ENCODE measurements at places on chromosomes 4 and X. TPM values are rescaled to one million over a fixed set of nuclear protein-coding genes. Genes with fewer than 3 reads are reported as not detected.

MUC7 gene
- total RNA-seq, result not detected

DNA sequence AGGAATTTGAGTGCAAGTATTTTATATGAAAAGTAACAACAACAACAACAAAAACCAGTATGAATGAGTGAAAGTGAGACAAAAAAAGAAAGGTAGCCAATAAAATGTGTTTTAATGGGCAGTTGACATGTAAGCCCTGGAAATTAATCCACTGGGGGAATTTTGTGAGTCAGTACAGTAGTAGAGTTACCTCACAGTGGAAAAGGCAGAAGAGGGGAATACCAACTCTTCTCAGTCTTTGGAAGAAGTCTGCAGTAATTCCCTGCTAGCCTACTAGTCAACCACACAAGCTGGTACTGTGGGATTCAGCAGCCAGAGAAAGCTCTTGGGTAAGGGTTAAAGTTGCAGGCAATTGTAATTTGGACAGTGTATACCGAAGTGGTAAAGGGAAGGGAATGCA is 76.3 kb upstream of the IL15 start:
- H3K27ac ChIP-seq, result no peak overlapping the region
- H3K36me3 ChIP-seq, result no peaks in the 10 kb centered on the region
- no peak overlapping the region for H3K4me3 ChIP-seq
- DNase-seq, result no peak
- H3K4me1 ChIP-seq, result no peaks in the 10 kb centered on the region
- H3K27me3 ChIP-seq, result no peaks in the 10 kb centered on the region

DNA sequence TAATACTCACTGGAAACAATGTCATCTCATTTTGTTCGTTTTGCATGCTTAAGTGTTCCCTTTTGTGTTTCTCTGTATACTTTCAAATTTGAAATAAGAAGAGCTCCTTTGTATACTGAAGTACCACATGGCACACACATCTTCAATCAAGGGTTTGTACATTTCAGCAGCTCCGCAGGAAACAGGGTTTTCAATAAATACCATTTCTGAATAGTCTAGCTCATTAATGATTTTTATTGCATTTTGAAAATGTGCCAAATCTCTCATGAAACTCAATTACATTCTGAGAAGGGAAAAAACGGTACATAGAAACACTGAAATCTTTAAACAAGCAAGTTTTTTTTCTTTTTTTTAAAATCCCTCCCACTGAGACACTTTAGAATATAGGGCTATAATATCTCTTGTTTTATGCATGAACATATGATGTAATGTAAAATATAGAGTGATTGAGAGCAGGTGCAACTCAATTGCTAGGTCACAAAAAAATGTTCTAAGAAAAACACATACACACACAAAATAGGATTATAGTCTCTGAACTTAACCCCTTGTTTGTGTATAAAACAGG is 914.2 kb upstream of the PCDH7 start:
- no peak overlapping the region for H3K4me3 ChIP-seq
- H3K27ac ChIP-seq, result no peak overlapping the region
- peaks cover 3% of the 10 kb centered on the region for H3K27me3 ChIP-seq
- DNase-seq, result no peak
- H3K4me1 ChIP-seq, result no peaks in the 10 kb centered on the region

ARMCX6 gene
- 8.4 TPM for total RNA-seq

DNA sequence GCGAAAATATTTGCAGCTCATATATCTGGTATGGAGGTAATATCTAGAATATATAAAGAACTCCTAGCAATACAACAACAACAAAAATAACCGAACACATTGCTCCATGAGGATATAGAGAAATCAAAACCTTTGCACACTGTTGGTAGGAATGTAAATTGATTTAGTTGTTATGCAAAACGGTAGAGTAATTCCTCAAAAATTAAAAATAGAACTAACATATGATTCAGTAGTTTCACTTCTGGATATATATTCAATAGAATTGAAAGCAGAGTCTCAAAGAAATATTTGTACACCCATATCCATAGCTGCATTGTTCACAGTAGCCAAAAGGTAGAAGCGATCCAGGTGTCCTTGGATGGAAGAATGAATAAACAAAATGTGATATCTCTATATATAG is 203.0 kb upstream of the CNKSR2 start:
- H3K27ac ChIP-seq, result no peak overlapping the region
- no peak for DNase-seq
- H3K36me3 ChIP-seq, result no peaks in the 10 kb centered on the region

DNA sequence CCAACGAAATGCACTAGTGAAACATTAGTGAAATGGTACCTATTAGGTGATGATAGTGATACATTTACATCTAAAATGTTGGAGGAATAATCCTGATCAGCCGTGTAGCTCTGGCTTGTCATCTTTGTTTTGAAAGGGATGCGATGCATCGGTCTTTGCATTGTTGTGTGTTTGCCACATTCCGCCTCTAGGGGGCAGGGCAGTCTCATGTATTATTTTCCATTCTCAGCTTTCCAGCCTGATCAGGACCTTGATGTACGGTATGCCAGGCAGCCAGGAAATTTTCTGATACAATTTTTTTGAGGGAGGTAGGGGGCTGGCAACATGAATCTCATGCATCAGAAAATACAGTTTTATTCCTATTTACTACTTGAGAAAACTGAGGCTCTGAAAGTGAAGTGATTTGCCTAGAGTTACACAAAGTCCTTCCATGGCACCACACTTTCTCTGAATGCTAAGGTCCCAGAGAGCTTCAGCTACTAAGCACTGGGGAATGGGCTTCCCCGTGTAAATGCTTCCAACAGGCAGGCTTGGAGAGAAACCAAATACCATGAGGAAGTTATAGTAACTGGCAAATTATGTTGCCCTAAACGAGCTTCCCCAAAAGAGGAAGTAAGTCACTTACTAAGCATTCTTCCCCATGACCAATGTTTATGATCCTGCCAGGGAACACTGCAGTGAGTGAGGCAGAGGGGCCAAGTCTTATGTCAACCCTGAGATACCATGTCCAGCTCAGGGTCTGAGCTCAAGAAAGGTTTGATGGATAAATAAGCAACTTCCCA is 31.8 kb upstream of the IQSEC2 start:
- peak; percentile 65 for DNase-seq
- no peak overlapping the region for H3K4me3 ChIP-seq
- H3K4me1 ChIP-seq, result no peaks in the 10 kb centered on the region
- H3K27me3 ChIP-seq, result no peaks in the 10 kb centered on the region
- no peak overlapping the region for H3K27ac ChIP-seq

SSR4 gene
- total RNA-seq, result 90.0 TPM

DNA sequence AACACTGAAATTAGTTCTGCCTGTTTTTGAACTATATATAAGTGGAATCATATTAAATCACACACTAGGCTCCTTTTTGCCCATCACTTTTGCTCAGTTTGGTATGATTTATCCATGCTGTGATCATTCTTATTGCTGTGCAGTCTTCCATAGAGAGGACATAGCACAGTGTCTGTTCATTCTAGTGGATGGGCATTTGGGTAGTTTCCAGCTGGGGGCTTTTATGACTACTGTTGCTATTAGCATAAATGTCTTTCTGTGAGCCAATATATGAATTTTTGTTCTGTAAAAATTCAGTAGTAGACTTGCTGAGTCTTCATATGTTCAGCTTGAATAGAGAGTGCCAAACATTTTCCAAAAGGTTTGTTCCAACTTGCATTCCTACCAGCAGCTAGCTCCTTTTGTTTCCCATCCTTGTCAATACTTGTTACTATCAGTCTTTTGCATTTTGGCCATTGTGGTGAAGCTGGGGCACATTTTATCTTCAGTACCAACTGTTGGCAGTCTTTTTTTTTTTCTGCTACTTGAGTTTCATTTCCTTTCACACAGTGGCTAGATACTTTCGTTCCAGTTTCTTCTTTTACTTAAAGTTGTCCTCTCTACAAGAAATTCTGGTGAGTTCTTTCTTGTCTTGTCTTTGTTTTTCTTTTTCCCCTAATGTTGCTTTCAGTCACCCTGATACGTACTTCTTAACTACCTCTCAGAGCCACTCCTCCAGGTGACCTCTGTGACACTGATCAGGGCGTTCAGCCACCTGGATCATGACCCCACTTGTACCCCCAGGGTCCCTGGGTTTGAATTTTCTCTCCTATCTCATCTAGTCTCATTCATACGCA is 87.0 kb downstream of the ANXA3 start:
- H3K27ac ChIP-seq, result peak overlapping the region; percentile 20
- H3K36me3 ChIP-seq, result no peaks in the 10 kb centered on the region
- H3K4me3 ChIP-seq, result no peak overlapping the region

- DNase-seq, result no peak
- no peak overlapping the region for H3K4me3 ChIP-seq
- H3K27ac ChIP-seq, result peak overlapping the region; percentile 64
- no peaks in the 10 kb centered on the region for H3K36me3 ChIP-seq
- H3K4me1 ChIP-seq, result peaks cover 10% of the 10 kb centered on the region
Measured at GRCh38 chr4:83115000-83115399, 471 bp upstream of the PLAC8 start.

GRCh38 chr4:168336837-168337549 is 18.4 kb upstream of the DDX60 start:
- no peak for DNase-seq
- H3K4me1 ChIP-seq, result no peaks in the 10 kb centered on the region
- no peak overlapping the region for H3K4me3 ChIP-seq
- H3K27ac ChIP-seq, result no peak overlapping the region

MAMLD1 gene
- 0.80 TPM for total RNA-seq

MAGEC1 gene
- not detected for total RNA-seq

DNA sequence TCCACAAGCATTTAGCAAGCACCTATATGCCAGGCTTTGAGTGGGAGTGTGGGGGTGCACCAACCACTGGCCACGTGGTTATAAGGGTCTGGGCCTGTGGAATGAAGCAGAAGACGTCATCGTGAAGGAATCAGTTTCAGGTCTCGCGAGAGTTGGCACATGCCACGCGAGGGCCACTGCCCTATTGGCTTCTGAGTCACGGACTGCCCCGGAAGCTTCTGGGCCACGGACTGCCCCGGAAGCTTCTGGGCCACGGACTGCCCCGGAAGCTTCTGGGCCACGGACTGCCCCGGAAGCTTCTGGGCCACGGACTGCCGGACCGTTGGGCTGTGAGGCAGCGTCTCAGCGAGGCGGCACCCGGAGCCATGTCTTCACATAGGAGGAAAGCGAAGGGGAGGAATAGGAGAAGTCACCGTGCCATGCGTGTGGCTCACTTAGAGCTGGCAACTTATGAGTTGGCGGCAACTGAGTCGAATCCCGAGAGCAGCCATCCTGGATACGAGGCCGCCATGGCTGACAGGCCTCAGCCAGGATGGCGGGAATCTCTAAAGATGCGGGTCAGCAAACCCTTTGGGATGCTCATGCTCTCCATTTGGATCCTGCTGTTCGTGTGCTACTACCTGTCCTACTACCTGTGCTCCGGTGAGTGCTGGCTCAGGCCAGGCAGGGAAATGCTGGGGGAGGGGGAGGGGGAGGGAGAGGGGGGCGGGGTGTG is at the start of gene FMR1NB:
Gene FMR1NB (plus strand): TSS at position 300 of the 715 bp plus-strand sequence. CDS start 66 bp downstream, at position 366.
- H3K4me3 ChIP-seq, result no peak within 1 kb of the TSS
- H3K36me3 ChIP-seq, result no peaks in the 10 kb centered on the region
- no peaks in the 10 kb centered on the region for H3K4me1 ChIP-seq
- no peak within 1 kb of the TSS for H3K27ac ChIP-seq
- H3K27me3 ChIP-seq, result no peaks in the 10 kb centered on the region

TLR1 gene
- 2.3 TPM for total RNA-seq

- H3K4me3 ChIP-seq, result no peak overlapping the region
- no peak overlapping the region for H3K27ac ChIP-seq
- no peaks in the 10 kb centered on the region for H3K36me3 ChIP-seq
- no peaks in the 10 kb centered on the region for H3K4me1 ChIP-seq
- H3K27me3 ChIP-seq, result no peaks in the 10 kb centered on the region
Measured at GRCh38 chr4:188665491-188666457, 526.5 kb downstream of the TRIML1 start.

HS3ST1 gene
- total RNA-seq, result 15.9 TPM

USP17L30 gene
- total RNA-seq, result not detected

GRCh38 chr4:68797618-68798017 is 18.2 kb upstream of the UGT2B10 start:
- H3K27me3 ChIP-seq, result no peaks in the 10 kb centered on the region
- H3K36me3 ChIP-seq, result no peaks in the 10 kb centered on the region
- no peak overlapping the region for H3K27ac ChIP-seq

GRCh38 chr4:106529348-106530023 is 160.9 kb upstream of the GIMD1 start:
- no peaks in the 10 kb centered on the region for H3K27me3 ChIP-seq
- DNase-seq, result no peak
- no peaks in the 10 kb centered on the region for H3K4me1 ChIP-seq

DNA sequence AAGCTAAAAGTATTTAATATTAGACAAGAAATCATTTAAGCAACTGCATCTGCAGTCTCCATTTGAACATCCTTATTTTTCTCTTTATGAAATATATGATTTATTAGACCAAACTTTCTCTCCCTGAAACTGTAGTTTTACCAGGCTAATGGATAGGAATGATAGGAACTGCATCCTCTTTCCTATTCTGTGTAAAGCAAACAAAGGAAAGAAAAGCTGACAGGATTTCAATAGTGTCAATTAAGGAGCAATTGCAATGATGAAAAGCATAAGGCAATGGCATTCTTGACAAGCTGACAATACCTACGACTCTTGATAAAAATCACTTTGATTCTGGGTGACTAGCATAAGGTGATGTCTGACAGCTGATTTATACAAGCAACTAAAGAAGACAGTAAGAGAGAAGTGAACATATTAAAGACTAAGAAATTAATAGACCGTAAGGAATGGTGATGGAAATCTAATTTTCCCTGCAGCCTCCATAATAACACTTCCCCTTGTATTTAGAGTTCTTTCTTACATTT is 502.5 kb downstream of the TECRL start:
- H3K4me1 ChIP-seq, result no peaks in the 10 kb centered on the region
- H3K4me3 ChIP-seq, result no peak overlapping the region
- no peak for DNase-seq
- no peaks in the 10 kb centered on the region for H3K36me3 ChIP-seq

DNA sequence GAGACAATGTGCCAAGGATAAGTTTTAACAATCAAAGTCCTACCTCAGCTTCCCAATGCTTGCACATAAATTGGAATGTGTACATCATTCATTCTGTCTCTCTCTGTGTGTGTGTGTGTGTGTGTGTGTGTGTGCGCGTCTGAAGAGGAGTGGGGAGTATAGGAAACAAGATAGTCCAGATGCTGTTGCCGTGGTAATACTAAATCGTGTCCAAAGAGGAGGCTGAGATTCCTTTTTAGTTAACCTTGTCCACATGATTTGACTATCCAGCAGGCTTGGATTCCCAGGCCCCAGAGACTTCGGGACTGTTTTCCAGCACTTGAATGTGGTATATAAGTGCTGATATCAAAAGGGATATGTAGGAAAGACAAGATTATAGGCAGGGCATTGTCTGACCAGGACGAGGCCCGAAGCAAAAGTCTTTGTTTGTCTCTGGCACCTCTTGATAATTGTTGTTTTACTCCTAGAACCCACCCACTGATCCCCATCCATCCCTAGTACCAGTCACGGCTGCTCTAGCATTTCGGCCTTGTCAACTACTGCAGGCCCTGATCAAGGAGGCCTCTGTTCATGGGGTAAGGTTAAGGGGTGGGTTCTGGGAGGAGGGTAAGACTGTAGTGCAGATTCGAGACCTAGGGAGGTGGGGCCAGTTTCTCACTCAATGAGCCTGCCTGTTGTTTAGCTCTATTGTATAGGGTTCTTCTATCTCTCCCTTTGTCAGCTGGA is 3.9 kb downstream of the PLP1 start:
- no peaks in the 10 kb centered on the region for H3K36me3 ChIP-seq
- H3K27me3 ChIP-seq, result no peaks in the 10 kb centered on the region
- no peak for DNase-seq
- H3K4me1 ChIP-seq, result no peaks in the 10 kb centered on the region
- no peak overlapping the region for H3K27ac ChIP-seq

- no peak overlapping the region for H3K4me3 ChIP-seq
- H3K36me3 ChIP-seq, result no peaks in the 10 kb centered on the region
- no peaks in the 10 kb centered on the region for H3K27me3 ChIP-seq
Measured at GRCh38 chr4:130545171-130545570, 1449.2 kb downstream of the C4orf33 start.

Data from Peyer's patch (tissue), 4 donors.